ENCODE measurements at places on chromosomes 5 and 9.
A peak's percentile ranks its signal among the peaks of the same experiment; 100 is the strongest.

DNA sequence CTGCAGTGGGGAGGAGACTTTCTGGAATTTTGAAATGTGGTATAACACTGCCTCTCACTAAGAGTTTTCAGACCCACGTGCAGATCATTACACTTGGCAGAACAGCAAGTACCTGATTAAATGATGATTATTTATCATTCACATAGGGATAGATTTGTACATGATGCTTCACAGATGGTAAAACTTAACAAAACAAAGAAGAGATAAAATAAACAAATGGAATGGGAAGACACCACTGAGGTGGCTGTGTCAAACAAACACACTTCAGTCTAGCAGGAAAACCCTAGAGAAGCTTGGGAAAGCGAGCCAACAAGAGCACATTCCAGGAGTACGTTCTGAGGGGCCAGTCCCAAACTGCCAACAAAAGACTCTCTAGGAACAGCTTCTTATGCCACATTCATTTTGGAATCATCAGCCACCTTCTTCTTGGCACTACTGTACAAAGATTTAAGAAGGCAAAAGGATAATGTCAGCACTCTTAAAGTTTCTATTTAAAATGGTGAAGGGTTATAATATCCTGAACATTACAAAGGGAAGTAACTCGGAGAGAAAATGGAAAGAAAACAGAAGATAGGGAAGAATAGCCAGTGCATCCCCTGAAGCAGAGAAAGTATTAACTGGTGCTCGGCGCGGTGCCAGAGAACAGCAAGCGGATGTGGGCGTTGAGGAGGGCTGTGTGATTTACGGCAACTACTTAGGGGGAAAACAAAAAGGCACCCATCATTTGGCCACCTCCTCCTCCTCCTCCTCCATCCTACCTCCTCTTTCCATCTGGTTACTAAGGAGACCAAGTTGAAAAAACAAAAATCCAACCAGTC lies 1.6 kb downstream of the MED27 start:
- no peak for DNase-seq

- no peak for DNase-seq
Observed at GRCh38 chr5:79630444-79630843, 18.2 kb downstream of the TENT2 start.

DNA sequence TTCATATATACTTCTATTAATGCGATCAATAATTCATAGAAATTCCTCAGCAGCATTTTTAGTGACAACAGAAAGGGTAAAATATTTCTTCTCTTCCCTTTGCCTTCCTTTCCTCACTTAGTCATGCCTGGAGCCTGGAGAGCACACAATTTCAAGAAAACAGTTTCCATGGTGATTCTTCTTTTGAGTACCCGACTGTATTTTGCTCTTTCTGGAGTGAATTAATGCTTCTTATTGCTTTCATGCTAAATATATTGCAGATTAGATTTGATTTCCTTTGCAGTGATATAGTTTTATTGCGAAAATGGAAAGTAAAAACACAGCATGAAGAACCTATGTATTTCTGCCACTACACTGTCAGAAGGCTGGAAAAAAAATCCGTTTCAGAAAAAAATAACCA lies 153.5 kb downstream of the PPP2R2B start:
- no peak for DNase-seq

DNA sequence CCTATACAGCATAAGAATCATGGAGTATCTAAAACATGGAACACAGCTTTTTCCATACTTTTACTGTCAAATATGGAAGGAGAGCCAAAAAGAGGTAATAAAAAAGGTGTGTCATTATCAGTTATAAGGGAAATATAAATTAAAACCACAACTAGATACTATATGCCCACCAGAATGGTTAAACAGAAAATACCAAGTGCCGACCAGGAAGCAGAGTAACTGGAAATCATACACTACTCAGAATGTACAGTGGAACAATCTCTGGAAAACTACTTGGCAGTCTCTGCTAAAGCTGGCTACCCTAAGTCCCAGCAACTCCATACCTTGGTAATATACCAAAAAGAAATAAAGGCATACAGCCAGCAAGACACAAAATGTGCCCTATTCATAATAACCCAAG lies 2.4 kb downstream of the PAIP1 start:
- no peak for DNase-seq

GRCh38 chr5:116507941-116508655 lies 66.5 kb downstream of the SEMA6A start:
- no peak for DNase-seq

- DNase-seq, result no peak
Observed at GRCh38 chr5:159837860-159838259, 78.4 kb upstream of the ADRA1B start.

GRCh38 chr9:99023831-99024230 lies 80.1 kb downstream of the COL15A1 start:
- DNase-seq, result no peak

GRCh38 chr5:81167544-81167943 lies 65.6 kb upstream of the CKMT2 start:
- no peak for DNase-seq

DNA sequence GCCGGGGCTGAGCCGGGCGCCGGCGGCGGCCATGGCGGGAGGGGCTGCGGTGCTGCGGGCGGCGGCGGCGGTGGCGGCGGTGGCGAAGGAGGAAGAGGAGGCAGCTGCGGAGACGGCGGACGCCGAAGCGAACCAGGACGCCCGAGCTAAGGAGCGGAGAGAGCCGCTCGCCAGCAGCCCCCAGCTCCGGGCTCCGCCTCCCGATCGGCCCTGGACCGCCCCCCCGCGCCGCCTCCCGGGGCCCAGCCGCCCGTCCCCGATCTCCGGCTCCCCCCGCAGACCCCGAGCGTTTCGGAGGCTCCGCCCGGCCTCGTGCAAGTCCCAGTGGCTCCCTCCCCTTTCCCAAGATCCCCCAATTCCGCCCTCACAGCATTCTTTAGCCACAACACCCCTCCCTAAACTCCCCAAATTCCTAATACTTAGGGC lies at the start of gene ASTN2:
TSS of gene ASTN2 (minus strand) at position 152 of the 426 bp plus-strand sequence. CDS start at position 33, 119 bp downstream.
- peak; percentile 66 for DNase-seq

GRCh38 chr5:62093976-62094375 lies 212.0 kb upstream of the KIF2A start:
- no peak for DNase-seq

GRCh38 chr5:142262683-142263082 lies 62.1 kb downstream of the SPRY4 start:
- no peak for DNase-seq

DNA sequence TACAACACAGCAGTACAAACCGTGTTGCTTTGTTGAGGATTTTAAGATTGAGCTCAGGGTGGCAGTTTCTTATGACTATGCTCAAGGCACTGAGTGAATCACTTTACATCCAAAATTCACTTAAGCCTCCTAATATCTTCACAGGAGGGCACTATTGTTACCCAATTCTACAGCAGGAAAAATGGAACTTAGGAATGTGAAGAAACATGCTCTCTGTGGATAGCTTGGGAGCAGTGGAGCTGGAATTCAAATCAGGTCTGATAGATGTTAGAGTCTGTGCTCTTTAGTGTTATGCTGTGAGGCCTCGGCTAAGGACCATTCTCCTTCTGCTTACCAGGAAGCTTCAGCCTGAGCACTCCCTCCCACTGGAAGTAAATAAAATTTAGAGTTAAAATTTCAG lies 18.7 kb upstream of the HMHB1 start:
- no peak for DNase-seq

All from WTC11 (cell line).